SW480 (cell line): ENCODE measurements at places on chromosomes 2 and 18.

GRCh38 chr18:24274837-24275236 lies 122.8 kb downstream of the OSBPL1A start:
- no peak for DNase-seq

DNA sequence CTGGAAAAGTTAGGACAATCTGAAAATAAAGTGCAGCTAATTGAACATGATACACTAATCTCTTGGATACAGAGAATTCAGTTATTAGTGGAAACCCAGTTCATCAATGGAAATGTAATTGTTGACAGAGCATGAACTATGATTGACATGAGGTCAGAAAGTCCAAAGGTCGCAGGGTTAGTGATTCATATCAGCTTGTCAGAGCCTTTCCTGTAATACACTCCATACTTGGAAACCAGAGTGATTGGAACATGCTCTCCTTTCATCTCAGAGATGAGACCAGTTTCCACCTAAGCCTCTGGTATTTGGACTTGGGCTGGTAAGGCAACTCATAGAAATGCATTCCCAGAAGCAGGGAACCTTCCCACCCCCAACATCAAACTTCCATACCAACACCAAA lies 8.5 kb upstream of the NCKAP5 start:
- DNase-seq = peak; percentile 78

DNA sequence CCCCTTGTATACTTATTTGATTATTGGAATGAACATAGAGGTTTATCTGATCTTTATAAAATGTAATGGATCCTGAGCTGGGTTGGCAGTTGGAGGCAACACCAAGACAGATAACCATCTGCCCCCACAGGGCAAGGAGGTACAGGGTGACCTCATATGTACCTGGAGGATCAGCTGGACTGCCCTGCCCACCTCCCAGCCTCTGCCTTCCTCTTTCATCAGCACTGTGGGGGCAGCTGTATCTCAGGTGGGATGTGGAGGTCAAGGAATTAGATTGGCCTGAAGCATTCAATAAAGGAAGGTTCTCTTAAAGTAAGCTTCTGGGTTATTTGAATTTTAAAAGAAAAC lies 92.6 kb downstream of the LYPD6 start:
- no peak for DNase-seq

DNA sequence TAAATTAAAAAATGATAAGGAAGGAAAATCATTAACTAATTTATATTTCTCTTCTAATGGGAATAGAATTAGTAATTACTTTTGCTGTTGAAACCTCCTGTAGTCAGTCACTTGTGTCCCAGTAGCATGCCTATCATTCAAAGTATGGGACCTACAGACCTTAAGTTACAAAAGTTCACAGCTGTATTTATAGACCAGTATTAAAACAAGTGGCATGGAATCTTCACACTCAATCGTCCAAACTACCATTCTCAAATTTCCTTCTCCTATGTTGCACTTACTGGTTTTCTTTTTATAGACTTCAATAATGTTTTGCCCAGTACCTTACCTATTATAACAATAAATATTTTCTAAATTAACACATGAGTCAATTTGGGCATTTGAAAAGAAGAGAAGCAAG lies 639.9 kb downstream of the ERBB4 start:
- DNase-seq = no peak

DNA sequence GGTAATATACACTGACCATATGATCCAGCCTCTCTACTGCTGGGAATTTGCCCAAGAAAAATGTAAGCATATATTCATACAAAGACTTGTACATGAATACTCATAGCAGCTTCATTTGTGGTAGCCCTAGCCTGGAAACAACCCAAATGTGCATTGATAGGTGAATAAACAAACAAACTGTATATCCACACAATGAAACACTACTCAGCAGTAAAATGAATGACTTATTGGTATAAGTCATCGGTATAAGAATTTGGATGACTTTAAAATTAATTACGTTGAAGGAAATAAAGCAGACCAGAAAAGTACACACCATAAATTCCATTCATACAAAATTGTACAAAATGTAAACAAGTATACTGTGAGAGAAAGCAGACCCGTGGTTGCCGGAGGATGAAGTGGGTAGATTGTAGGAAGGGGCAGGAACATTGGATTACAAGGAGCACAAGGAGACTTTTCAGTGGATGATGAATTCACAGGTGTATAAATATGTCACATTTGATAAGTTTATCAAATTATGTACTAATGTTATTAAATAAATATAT lies 376.7 kb downstream of the TDRD15 start:
- no peak for DNase-seq

DNA sequence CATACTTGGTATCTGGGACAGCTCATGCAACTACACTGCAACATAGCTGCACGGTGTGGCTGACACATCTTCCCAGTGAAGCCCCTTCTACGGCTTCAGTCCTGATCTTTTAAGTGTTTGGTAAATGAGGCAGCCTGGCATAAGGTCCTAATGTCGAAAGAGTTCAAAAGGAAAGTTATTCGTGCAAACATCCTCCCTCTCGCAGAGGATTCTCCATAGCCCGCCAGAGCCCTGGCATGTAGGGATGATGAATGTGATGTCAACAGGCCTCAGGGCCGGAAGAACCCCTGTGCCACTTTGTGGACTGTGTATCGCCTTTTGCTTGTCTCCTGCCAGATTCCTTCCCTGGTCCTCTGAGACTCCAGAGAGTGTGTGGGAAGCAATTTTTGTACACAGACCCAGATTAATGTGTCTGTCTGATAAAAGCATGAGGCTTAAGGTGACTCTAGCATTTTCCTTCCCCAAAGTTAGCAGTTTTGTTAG lies 88.5 kb downstream of the SOCS6 start:
- peak; percentile 56 for DNase-seq

DNA sequence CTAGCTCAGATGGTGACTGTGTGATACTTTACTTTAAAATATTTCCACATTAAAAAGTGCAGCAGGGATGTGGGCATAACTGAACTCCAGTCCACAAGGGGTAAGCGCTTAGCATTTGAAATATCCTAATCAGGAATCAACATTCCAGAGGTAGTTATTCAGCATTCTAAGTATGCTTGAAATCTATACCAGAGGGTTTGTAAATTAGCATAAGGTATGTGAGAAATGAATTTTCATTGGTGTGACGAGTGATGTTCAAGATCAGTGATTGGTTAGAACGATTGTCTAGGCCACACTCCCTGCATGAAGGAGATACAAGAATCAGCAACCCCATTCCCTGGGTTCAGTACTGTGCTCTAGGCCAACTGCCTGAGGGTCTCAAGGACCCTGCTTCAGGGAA lies 42.6 kb downstream of the MAPK4 start:
- no peak for DNase-seq

- DNase-seq = peak; percentile 79
Observed at GRCh38 chr2:9205963-9206948, at the start of gene ASAP2. TSS of gene ASAP2 (plus strand) at chr2:9206812. CDS start at chr2:9207105, 293 bp downstream.

- no peak for DNase-seq
Observed at GRCh38 chr2:107740300-107740699, 86.4 kb upstream of the RGPD4 start.

DNA sequence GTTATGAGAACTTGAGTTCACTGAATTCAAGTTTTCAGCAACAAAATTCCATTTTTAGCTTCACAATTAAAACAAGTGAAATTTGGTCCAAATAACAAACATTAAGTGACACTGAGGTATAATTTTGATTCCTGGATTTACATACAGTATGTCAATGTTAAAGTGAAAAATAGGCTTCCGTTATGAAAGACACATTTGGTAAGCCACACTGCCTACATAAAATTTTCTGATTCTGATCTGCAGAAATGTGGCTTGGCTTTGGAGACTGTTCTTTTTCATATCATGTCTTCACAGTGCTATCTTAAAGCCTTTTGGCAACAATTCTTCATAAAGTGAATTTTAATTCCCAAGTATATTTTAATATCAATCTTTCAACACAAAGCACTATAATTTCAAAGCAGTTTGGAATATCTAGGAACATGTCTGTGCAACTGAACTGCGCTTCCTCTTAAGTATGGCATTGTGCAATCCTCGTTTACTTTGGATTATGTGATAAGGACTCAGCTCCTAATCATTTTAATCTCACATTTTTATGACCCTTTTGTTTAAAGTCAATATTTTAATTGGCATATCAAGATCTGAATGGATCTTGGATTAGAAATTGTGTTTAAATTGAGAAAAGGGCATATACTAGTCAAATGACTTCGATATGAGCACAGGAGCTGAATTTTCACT lies 60.0 kb downstream of the RBMS1 start:
- no peak for DNase-seq

GRCh38 chr2:58890865-58891525 lies 649.9 kb upstream of the FANCL start:
- peak; percentile 14 for DNase-seq

DNA sequence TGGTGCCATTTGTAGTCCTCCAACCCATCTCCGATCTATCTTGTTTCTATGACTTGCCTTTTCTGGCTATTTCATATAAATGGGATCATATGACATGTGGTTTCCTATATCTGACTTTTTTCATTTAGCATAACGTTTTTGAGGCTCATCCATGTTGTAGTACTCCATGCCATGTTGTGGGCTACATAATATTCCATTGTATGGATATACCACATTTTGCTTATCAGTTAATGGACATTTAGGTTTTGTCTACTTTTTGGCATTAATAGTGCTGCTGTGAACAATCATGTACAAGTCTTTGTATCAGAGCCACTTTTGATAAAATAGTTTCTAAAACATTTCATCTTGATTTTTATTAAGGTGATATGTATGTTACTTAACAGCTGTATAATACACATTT lies 7.4 kb downstream of the CEBPZOS start:
- DNase-seq = no peak

GRCh38 chr2:42214669-42215068 lies 45.5 kb downstream of the EML4 start:
- DNase-seq = no peak

GRCh38 chr2:229714736-229715541 lies 584 bp upstream of the DNER start:
- DNase-seq = peak; percentile 39

GRCh38 chr2:150190546-150190945 lies 296.9 kb downstream of the RND3 start:
- DNase-seq = no peak

DNA sequence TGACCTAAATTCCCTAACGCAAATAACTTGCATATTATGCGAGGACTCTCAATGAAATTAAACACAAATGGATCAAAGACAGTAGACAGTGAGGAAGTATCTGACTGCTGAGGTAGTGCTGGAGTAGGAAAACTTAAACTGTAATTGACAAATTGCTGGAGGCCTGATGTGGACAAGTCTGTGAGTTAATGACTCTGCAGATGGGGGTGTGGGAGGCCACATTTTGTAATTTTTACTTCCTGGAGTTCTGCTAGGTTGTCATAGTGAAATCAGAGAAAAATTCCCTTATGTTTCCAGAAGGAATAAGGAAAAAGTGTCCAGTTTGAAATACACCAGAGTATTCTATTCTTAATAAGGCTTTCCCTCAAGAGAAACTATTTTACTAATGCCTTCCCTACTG lies 333.0 kb upstream of the CNTNAP5 start:
- no peak for DNase-seq

DNA sequence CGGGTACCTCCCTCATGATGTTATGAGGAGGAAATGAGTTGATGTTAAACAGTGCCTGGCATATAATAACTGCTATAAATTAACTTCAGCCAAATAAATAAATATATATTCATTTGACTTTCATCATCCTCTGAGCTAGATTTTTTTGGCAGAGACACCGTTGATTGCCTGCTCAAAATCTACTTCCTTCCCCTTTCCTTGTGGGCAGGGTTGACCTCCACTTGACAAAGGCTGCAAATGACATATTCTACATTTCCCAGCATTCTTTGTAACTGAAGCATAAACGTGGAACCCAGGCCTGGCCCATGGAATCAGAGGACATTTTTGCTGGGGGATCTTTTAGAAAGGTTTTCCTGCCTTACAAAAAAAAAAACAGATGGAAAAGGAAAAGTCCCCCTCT lies 177.8 kb downstream of the TXNL1 start:
- DNase-seq = no peak

DNA sequence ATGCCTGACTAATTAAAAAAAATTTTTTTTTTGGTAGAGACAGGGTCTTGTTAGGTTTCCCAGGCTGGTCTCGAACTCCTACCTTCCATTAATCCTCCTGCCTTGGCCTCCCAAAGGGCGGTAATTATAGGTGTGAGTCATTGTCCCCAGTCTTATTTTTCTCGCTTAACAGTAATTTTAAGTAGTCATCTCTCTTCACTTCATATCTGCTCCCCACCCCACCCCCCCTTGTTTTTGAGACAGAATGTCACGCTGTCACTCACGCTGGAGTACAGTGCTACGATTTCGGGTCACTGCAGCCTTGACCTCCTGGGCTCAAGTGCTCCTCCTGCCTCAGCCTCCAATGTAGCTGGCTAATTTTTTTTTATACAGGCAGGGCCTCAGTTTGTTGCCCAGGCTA lies 27.7 kb downstream of the RAB10 start:
- no peak for DNase-seq

GRCh38 chr2:183371545-183371944 lies 247.3 kb downstream of the NUP35 start:
- no peak for DNase-seq

DNA sequence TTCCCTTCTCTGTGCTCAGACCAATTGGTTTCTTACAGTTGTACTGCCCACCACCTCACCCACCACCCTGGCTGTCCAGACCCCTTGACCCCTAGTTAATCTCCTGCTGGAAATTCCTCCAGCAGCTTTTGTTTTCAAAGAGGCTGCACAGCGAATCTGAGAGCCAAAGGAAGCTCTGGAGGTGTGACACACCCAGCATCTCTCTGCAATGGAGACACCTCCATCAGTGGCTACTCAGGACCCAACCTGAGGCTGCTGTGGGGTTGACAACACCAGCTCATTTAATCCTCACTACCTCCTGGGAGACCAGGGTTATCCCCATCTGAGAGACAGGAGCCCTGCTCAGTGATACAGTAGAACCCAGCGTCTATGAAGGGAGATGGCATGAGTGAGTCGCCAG lies 86.4 kb downstream of the BIN1 start:
- no peak for DNase-seq

- DNase-seq = no peak
Observed at GRCh38 chr2:68428126-68428525, 39.0 kb downstream of the FBXO48 start.

DNA sequence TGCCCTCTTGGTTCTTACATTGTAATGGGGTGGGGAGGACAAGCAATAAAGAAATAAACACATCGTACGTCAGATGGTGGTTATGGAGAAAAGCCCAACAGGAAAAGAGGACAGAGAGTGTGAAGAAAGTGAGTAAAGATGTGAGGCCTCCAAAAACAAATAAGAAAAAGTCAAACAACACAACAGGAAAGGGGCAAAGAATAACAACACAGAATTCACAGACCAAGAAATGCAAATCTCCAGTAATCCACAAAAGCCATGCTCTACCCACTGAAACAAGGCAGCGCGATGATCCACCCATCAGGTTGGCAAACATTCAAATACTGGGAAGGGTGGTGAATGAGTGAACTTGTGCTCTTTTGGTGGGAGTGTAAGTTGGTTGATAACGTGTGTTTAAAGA lies 16.7 kb upstream of the DUSP2 start:
- no peak for DNase-seq

GRCh38 chr2:178119179-178119922 lies 7.1 kb downstream of the RBM45 start:
- no peak for DNase-seq

- DNase-seq = no peak
Observed at GRCh38 chr2:199409759-199410529, 47.8 kb downstream of the SATB2 start.
